ENCODE measurements at places on chromosomes 6 and 20.
A peak's percentile ranks its signal among the peaks of the same experiment; 100 is the strongest.

- DNase-seq = no peak
Measured at GRCh38 chr20:41110930-41111577, 26.3 kb upstream of the PLCG1 start.

DNA sequence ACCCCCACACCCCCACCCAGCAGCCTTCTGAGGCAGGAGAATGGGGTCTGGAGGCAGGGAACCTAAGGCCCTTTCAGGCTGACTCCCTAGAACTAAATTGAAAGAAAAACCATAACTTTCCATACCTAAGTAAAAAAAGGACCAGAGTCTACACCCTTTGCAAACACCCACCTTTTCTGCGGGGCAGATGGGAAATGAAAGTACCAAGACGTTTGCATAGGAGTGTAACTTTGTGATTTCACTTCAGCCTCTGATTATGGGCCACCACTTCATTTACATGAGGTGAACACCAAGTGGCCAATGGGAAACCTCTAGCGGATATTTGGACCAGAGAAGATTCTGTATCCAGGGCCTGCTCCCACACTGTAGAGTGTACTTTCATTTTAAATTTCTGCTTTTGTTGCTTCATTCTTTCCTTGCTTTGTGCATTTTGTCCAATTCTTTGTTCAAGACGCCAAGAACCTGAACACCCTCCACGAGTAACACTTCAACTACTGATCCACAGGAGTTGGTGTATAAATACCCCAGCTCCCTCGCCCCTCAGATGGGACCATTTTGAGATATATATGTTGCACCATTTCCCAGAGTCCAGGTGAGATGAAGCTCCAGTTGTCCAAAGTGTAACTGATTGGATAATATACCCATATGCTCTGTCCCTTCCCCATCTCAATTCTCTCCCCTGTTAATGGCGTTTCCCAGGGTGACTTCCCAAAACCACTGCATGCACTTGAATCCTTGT lies 18.9 kb upstream of the SRSF6 start:
- DNase-seq = no peak

GRCh38 chr6:32081168-32081990 lies 27.8 kb downstream of the TNXB start:
- peak; percentile 5 for DNase-seq

- DNase-seq = no peak
Measured at GRCh38 chr6:93272896-93273295, 146.5 kb downstream of the EPHA7 start.

GRCh38 chr20:54019127-54019526 lies 51.3 kb downstream of the BCAS1 start:
- no peak for DNase-seq

- DNase-seq = no peak
Measured at GRCh38 chr6:163780994-163781393, 366.5 kb downstream of the QKI start.

GRCh38 chr6:100924534-100925227 lies 43.6 kb upstream of the ASCC3 start:
- no peak for DNase-seq

DNA sequence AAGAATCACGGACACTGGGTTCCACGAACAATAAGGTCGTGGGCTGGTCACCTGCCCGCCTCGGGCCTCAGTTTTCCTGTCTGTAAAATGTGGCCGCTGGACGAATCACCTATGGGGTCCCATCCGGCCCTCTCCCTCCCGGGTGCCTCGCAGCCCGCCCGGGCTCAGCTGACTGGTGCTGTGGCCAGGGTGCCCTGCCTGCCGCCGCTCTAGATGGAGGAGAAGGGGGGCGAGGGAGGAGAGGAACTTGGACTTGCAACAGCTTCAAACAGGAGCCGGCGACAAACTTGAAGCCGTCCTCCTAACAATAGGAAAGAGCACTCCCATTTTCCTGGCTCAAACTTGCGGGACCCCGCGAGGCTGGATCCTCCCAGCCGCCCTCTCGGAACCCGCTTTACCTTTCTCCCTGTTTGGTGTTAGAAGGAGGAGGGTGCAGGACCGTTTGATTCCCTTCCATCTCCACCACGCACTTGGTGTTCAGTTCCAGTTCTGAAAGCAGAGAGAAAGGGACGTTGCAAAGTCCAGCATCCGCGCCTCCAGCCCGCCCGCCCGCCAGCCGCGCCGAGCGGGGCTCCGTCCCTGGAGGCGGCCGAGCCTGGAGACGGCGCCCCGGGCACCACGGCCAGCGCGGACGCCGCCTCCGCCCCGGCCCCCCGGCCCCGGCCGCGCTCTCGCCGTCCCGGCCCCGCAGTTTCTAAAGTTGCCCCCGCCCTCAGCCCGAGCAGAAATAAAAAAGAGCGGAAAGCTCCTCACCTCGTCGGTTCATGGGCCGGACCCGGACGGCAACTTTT lies 584 bp downstream of the KIF13A start:
- no peak for DNase-seq

GRCh38 chr6:86682297-86682696 lies 255.0 kb upstream of the HTR1E start:
- no peak for DNase-seq

- DNase-seq = no peak
Measured at GRCh38 chr20:25035921-25036320, 22.0 kb downstream of the ACSS1 start.

GRCh38 chr20:8330319-8330784 lies 198.3 kb downstream of the PLCB1 start:
- no peak for DNase-seq

DNA sequence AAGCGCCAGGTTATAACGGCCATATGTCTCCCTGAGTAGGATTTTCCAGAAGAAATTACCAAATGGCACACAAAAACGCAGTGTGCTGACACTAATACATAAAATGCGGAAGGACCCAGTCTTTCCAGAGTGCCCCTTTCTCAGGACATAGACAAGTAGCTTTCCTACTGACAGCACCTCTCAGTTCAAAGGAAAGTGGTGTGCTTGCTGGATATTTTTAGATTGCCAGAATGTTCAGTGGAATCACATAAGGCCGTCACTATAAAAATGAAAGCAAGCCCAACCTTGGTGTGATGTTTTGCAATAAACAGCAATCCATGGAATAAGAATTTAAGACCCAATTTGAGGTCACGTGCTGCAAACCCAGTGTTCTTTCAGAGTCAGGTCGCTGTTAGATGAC lies 135.5 kb upstream of the AGPAT4 start:
- no peak for DNase-seq

- no peak for DNase-seq
Measured at GRCh38 chr6:37010402-37010892, 5.0 kb downstream of the FGD2 start.

DNA sequence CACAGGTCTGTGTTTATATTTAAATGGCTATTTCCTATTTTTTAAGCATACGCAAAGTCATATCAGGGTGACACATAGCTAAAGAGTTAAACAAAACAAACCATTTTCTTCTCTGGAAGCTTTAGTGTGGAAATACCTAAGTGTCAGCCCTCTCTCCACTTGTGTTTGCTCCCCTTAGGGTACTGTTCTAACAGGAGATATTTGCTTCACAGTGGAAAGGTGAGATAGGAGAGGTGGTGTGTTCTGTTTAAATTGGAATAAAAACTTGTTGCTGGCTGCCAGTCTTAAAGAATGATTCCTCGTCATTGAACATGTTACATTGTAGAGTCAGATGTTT lies 18.9 kb downstream of the PHACTR2 start:
- no peak for DNase-seq

DNA sequence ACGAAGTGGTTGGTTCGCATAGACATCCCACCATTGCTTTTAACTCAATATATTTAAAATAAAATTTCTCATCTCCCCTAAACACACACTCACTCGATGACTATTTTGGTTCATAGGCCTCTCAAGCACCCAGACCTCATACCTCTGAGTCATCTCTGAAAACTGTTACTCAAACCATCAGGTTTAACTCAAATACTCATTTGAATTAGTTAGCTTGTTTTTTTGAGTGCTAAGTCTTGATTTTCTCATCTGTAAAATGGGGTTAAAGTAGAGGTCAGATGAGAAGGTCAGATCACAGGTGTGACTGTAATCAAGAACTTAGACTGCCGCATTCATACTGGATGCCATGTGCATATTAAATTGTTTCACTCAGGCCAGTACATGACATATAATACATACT lies 243.9 kb upstream of the TENT5A start:
- no peak for DNase-seq
